ENCODE measurements at places on chromosomes 2 and 18. TPM values are rescaled to one million over a fixed set of nuclear protein-coding genes. Genes with fewer than 3 reads are reported as not detected.

The MAP4K4 gene
- 89.4 TPM for polyA plus RNA-seq

The FNDC4 gene
- 11.1 TPM for polyA plus RNA-seq

- H3K4me3 ChIP-seq, result no peak overlapping the region
- H3K27ac ChIP-seq, result no peak overlapping the region
- H3K27me3 ChIP-seq, result no peaks in the 10 kb centered on the region
- H3K36me3 ChIP-seq, result no peaks in the 10 kb centered on the region
- DNase-seq, result no peak
These were observed 216.4 kb downstream of the NR4A2 start for GRCh38 chr2:156116113-156116512.

DNA sequence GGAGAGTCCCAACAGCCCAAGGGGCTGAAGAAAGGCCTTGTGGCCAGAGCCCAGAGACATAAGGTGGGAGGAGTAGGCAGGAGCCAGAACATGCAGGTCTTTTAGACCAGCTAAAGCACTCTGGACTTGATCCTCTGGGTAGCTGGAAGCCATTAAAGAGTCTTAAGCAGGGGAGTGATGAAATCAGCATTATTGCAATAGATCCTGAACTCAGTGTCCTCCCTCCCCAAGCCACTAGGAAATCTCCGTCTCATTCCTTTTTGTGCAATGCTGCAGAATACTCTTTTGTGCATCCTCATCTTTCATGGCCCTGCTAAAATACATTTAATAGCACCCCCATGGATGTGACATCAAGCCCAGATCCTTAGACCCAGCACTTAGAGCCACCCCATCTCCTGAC is 58.6 kb upstream of the ZCCHC2 start:
- no peak overlapping the region for H3K27ac ChIP-seq
- H3K4me3 ChIP-seq, result no peak overlapping the region
- H3K36me3 ChIP-seq, result no peaks in the 10 kb centered on the region
- no peak for DNase-seq
- no peaks in the 10 kb centered on the region for H3K27me3 ChIP-seq

The MAP3K19 gene
- not detected for polyA plus RNA-seq

DNA sequence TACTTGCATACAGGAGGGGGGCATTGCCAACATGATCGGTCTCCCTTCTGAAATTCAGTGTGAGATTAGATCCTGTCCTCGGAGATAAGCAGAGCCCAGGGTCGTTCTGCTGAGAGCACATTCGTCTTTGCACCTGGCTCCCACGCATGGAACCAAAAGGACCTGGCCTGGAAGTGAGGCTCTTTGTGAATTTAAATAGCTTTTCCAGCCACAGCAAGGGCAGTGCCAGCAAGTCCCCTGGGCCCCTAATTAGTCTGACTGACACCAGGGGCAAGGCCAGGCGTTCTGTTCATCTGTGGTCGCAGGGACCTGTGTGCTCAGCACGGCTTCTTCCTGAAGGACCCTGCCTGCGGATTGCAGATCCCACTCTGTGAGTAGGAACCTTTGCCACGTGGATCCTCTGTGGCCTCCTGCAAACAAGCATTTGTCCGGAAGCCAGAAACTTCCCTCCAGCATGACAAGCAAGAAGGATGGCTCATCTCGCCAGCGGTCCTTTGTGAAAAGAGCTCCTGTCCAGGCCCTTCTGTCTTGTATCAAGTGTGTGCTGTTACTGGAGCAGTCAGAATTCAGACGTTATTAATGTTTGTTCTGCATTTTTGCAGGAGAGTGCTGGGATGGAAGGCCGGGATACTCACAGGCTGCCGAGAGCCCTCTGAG is 128.7 kb downstream of the TPO start:
- DNase-seq, result no peak
- no peak overlapping the region for H3K4me3 ChIP-seq
- H3K36me3 ChIP-seq, result no peaks in the 10 kb centered on the region

GRCh38 chr2:157194097-157194688 is 63.3 kb upstream of the GALNT5 start:
- H3K4me3 ChIP-seq, result no peak overlapping the region
- peaks cover 5% of the 10 kb centered on the region for H3K4me1 ChIP-seq
- no peaks in the 10 kb centered on the region for H3K36me3 ChIP-seq
- H3K27ac ChIP-seq, result no peak overlapping the region
- H3K27me3 ChIP-seq, result no peaks in the 10 kb centered on the region

- H3K36me3 ChIP-seq, result no peaks in the 10 kb centered on the region
- peaks cover 8% of the 10 kb centered on the region for H3K4me1 ChIP-seq
- H3K4me3 ChIP-seq, result no peak overlapping the region
- no peak for DNase-seq
These were observed 49.2 kb downstream of the TMEFF2 start for GRCh38 chr2:192145496-192145895.

The C2orf80 gene
- not detected for polyA plus RNA-seq

GRCh38 chr2:189927823-189928222 is 134.7 kb downstream of the MSTN start:
- H3K36me3 ChIP-seq, result no peaks in the 10 kb centered on the region
- H3K4me3 ChIP-seq, result no peak overlapping the region
- peak; percentile 18 for DNase-seq
- H3K27ac ChIP-seq, result no peak overlapping the region
- H3K4me1 ChIP-seq, result peaks cover 3% of the 10 kb centered on the region

DNA sequence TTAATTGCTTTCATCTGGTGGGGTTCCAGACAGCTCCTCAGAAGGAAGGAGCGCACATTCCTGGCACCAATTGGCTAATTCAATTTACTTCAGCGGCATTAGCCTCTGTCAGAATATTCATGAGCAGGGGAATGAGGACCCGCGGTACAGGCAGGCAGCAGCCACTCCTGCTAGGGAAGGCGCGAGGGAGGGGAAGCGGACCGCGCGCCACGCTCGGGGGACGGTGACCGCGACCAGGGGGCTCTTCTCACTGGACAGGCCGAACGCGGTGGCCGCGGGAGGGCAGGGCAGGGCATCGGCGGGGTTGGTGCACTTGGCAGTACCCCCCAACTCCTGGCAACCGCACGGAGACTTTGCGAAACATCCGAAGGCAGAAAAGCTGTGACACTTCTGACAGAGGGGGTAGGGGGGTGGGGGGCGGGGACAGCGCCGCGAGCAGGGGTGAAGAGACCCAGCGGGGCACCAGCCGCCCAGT is at the start of gene CDH20:
TSS of gene CDH20 (plus strand) at position 160 of the 475 bp plus-strand sequence.
- H3K27ac ChIP-seq, result no peak within 1 kb of the TSS
- peaks cover 35% of the 10 kb centered on the region for H3K27me3 ChIP-seq
- no peaks in the 10 kb centered on the region for H3K4me1 ChIP-seq
- no peak within 1 kb of the TSS for H3K4me3 ChIP-seq

The CRYBA2 gene
- not detected for polyA plus RNA-seq

GRCh38 chr2:135182190-135182589 is 130.1 kb downstream of the RAB3GAP1 start:
- DNase-seq, result no peak
- peaks cover 2% of the 10 kb centered on the region for H3K4me1 ChIP-seq
- H3K27ac ChIP-seq, result no peak overlapping the region

Measured in IMR-90 (cell line).